ENCODE measurements at places on chromosomes 3 and 15.

- DNase-seq = no peak
Measured at GRCh38 chr3:194543550-194543949, 56.7 kb upstream of the ATP13A3 start.

DNA sequence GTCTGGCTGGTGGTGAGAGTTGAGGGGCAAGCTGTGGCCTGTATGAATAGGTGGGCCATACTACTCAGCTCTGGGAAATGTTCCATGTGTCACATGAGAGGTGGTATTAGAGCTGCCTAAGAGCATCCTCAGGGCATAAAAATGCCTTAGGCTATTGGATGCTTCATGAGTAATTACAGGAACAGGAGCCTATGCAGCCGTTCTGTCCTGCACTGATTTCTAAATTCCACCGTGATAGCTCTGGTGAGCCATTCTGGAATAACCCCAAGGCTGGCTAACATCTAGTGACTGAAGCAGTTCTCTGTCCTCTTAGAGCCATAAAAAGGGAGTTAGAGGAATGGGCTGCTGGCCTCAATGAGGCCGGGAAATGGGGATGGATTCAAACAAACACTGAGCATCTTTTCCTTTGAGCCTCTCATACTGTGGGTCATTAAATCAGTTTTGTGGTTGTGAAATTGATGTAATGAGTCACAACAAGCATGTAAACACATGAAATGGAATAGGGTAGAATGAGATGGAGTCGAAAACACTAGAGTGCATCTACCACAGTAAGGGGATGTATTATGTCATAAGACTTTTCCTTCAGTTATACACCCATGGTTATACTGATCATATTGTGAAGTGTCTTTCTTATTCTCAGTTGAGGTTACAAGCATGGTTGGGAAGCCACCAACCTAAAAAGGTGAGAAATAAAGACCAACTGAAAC lies 41.0 kb downstream of the DGKG start:
- no peak for DNase-seq

DNA sequence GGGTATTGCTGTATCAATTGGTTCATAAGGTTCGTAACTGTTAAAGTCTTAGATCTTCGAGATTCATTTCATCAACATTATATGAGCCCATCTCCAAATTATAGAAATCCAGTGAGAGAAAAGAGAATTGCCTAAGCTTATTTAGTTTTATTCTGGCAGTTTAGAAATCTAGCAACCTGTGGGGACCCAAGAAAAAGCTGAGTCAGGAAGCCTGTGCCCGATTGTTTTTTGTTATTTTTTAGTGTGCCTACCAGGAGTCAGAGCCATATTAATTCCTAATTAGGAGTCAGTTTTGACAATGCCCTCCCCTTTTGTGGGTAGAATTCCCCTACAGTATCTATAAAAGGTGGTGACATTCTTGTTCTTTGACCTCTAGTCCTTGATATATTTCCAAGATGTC lies 59.6 kb downstream of the SPRED1 start:
- no peak for DNase-seq

DNA sequence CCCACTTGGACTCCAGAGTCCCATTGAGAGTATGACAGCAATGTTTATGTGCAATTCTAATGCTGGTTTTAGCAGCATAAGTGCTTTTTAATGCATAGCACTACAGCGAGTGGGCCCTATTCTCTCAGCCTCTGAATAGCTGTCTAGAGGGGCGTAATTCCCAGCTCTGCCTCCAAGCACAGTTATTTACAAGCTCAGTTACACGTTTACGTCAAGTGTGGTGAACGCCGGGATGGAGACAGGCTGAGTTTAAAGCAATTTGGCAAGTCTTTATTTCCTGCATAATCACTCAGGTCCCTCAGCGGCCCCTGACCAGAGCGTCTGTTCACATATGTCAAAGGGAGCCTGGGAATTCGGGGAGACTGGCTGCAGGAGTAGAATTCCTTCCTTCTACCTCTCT lies 43.9 kb downstream of the SOX14 start:
- DNase-seq = no peak

- no peak for DNase-seq
Measured at GRCh38 chr3:151351648-151352047, 22.3 kb upstream of the P2RY13 start.

GRCh38 chr15:38440353-38441129 lies 13.4 kb upstream of the FAM98B start:
- peak; percentile 60 for DNase-seq
